Fibroblast of the conjunctiva (primary cell): ENCODE measurements at places on chromosomes 1 and 21.

DNA sequence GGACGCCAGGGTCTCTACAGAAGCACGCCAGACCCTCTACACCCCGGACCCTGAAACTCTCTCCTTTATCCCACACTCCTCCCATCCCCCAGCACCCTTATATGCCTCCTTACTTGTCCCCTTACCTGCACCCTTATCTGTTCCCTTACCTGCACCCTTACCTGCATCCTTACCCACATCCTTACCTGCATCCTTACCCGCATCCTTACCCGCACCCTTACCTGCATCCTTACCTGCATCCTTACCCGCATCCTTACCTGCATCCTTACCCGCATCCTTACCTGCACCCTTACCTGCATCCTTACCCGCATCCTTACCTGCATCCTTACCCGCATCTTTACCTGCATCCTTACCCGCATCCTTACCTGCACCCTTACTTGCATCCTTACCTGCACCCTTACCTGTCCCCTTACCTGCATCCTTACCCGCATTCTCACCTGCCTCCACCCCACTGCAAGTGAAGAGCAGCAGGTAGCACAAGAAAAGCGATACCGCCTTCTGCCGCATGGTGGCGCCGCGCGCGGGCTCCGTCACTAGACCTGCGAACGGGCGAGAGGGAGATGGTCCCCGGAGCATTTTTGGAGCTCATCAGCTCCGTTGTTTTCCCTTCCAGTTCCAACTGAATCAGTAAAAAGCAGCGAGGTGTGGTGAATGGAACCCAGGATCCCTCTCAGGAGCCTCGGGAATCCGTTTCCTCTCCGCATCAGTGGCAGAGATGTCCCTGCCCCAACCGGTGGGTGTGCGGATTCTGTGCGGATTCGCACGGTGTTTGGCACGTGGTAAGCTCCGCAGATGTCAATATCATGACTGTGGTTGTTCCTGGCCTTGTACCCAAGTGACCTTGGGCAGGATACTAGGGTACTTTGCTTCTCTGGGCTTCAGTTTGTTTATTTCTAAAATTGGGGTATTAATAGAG, 2.9 kb downstream of the IFI6 start:
- no peak for DNase-seq

DNA sequence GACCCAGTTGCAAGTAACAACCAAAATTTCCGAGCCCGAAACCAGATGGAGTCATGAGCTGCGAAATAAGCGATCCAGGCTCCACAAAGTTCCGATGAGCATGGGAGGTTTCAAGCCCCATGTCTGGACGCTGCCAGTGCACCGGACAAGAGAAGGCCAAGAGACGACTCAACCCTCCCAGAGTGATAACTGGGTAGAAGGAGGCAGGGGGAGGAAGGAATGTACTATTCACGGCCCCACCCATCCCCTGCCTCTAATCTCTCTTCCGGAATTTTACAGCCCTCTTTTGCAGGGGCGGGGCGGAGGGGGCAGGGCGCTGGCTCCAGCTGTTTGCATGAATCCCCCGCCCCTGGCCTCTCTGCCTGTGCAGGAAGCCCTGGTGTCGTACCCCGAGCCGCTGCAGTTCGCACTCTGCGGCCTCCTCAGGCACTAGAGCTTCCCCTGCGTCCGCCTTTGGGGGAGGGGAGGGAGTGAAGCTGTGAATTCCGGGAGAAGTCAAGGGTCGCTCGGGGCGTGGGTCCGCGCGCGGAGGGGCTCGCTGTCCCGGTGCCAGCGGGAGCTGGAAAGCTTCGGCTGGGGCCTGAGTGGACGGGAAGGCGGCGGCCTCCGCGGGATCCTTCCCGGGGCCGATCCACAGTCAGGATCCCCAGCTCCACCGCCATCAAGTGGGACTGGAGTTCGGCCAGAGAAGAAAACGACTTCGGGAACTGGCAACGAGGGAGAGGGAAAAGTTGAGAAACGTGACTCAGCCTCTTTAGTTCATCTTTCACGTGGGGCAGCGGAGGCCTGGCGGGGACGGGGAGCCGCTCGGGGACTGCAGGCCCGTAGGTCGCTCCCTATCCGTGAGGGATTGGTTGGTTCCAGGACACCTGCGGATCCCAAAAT, 6.3 kb upstream of the PTP4A2 start:
- peak; percentile 86 for DNase-seq

DNA sequence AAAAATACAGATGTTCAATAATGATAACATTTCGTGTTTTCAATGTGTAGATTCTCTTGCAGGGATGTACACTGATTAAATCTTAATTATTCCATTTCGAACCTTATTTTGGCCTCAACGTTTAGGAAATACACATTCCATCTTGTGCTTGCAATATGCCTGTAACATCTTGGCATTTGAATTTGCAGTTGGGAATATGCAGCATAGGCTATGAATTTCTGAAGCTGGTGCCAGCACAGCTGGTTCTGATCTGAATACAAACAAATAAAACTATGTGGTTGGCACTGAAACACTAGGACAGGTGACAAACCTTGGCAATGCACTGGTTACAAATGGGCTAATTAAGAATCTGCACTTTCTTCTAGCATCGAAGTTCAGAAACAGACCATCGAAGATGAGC, 108.4 kb downstream of the ERG start:
- no peak for DNase-seq

DNA sequence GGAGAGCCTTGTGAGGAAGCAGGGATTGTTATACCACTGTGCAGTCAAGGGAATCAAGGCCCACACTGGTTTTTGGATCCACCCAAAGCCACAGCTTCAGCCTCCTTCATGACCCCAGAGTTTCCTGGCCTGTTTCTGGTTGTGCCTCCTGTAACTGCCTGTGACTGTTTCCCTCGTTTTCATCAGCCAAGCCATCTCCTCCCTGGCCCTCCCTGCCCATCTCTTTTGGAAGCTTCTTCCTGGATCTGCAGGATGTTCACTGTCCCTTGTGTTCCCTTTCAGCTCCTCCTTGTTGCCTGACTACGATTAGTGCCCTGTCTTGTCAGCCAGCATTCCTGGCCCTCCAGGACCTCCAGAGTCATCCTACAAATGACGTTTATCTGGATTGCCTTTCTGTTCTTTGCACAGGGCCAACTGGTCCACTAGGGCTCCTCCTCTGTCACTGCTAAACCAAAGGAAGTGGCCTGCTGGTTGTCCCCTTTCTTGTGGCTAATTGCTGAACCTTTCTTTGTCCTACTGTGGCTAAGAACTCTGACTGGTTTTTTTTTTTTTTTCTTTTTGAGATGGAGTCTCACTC, 17.9 kb downstream of the SFT2D2 start:
- no peak for DNase-seq

DNA sequence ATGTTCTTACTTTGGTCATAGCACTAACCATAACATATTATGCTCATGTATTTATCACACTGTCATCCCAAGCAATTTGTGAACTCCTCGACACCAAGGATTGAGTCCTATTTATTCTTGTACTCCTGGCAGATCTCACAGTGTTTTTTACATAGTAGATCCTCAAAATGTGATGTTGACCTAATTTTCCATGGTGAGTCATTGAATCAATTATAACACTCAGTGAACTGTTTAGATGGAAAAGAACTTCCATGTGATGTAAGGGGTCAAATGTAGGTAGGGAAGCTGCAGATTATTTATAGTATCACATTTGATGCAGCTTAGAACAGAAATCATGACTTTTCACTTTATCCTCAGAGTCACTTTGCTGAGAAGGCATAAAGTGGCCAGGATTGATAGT, 281.9 kb upstream of the ADAMTS5 start:
- DNase-seq, result no peak

DNA sequence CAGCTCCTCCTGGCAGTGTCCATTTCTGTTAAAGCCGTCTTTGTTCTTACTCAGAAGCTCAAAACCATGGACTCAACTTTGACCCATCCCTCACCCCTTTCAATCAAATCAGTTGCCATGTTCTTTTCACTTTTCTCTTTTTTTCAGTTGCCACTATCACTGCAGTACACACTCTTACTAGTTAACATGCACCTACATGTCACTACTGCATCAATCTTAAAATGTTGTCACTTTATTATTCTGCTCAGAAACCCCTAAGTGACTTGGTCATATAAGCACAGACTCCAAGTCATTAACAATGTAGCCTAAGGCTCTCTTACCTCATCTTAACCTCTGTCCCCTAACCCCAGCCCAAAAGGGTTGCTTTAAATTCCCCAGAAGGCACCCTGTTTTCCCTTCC, 9.0 kb downstream of the ZNF697 start:
- no peak for DNase-seq

GRCh38 chr1:97784661-97785060, 136.2 kb downstream of the DPYD start:
- DNase-seq, result no peak

DNA sequence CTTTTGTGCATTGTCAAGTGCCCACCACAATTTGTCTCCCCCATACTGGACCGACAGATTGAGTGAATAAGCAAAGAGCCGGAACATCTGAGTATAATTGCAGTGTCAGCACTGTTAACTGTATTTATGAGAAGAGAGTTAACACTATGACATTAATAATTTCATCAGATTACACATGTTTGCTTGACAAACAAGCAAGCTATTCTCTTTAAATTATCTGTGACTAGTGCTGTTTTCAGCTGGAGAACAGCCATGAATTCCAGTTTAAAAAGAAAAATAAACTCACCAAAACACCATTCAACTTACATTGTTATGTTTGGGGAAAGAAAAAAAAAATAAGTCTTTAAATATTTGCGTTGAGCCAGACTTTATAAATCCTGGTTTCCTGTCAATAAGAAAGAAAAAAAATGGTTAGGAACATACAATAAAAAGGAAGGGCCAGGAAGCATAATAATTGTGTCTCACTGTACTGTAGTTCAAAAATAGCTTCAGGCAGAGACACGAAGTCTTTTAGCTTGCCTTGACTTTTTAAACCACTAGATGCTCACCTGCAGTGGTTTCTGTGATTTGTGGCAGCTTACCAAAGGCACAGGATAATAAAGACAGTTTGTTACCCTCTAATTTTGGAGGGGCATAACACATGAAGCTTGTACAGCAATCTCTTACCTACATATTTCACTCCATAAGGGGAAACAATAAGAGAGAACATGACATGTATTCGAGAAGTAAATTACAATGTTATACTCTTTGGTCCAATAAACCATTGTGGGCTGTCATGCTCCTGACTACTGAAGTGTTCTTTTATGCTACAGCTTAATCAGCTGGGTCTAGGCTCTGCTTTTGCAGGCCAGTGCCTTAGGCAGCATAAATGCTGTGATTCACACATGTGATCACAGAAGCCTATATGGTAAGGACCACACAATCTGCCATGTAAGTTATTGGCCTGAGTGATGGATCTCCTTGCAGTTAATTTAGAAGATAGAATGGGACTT, 302.0 kb upstream of the ADGRL2 start:
- DNase-seq, result no peak

- DNase-seq, result no peak
These were observed 32.9 kb downstream of the MFSD2A start for GRCh38 chr1:39987869-39988268.

DNA sequence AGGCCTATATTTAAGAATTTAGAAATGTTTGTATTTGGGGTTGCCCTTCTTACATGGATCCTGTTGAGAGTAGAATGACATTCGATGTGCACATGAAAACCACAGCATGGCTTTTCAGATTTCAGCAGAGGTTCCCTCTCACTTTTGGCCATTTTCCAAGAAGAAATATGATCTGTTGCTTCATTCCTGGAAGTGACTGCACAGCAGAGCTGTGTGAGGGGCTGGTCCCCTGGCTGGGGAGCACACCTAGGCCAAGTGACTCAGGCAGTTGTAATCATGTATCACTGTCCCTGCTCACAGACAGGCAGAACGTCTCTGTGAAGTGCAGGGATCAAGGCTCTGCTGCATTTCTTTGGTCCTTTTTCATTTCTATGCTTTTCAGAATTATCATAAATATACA, 32.3 kb downstream of the AGT start:
- DNase-seq, result peak; percentile 53

DNA sequence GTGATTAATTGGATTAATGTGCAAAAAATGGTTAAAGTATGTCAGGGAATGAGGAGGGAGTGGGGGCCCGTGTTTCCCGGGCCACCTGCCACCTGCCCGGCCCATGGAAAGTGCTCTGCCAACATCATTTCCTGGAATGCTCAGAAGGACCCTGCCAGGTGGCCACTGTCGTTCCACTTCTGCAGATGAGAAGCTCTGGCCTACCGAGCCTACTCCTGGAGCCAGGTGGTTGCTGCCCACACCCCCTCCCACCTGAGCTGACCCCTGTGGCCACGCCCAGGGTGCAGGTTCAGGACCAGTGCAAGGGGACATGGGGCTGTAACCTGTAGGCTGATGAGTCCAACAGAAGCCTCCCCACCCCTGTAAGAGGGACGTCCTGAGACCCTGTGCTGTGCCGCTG, 99.7 kb downstream of the PRDM16 start:
- no peak for DNase-seq

DNA sequence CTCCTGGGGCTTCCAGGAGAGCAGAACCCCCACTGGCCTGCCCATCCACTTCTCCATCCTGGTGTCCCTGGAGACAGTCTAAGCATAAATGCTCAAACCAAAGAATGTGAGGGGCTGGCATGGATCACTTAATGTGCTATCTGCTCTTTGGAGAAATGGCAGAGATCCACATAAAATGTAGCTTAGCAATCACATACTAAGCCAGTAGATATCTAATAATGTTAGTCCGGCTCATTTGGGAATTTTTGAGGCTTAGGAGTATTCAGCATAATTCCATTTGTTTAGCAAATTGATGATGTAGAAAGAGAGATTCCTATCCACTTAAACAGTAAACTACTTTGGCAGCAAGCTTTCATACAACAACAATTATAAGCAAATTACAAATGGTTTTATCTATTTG, 90.7 kb downstream of the TENT5C start:
- no peak for DNase-seq

DNA sequence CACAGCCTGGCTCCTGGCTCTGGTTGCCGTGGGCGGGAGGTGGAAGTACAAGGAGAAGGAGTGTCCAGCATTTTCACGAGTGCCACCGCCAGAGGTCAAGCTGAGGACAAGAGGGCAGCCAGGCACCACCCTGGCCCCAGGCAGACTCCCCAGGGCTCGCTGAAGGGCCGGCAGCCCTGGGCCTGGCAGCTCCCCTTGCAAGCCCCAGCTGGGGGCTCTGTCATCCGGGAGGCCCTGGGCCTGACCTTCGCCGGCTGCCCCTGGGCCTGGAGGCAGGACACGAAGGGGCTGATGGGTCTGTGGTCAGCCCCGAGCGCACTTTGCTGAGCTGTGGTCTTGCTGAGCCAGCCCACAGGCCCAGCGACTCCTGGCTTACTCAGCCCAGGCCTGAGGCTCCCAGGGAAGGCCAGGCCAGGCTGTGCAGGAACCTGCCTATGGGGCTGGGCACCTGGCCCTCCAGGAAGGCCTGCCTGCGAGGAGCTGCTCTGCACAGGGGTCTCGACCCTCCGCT, 74.8 kb downstream of the MORN1 start:
- DNase-seq, result no peak

- no peak for DNase-seq
These were observed 280 bp downstream of the CREB3L4 start for GRCh38 chr1:153968000-153968363.

- no peak for DNase-seq
These were observed 301.8 kb downstream of the KCNT2 start for GRCh38 chr1:196306421-196306820.

GRCh38 chr1:211628417-211628816, 47.0 kb downstream of the NEK2 start:
- no peak for DNase-seq

GRCh38 chr1:38041936-38042834, 4.4 kb downstream of the POU3F1 start:
- DNase-seq, result no peak
